ENCODE measurements at places on chromosomes 3 and 15.
A peak's percentile ranks its signal among the peaks of the same experiment; 100 is the strongest.

- DNase-seq, result no peak
These were observed 23.4 kb downstream of the P2RY1 start for GRCh38 chr3:152858170-152858800.

GRCh38 chr15:83164771-83165404, 42.7 kb downstream of the HDGFL3 start:
- DNase-seq, result no peak

GRCh38 chr15:80483725-80484161, 79.6 kb downstream of the ARNT2 start:
- DNase-seq, result peak; percentile 63

- DNase-seq, result no peak
These were observed 100.2 kb downstream of the TMCC1 start for GRCh38 chr3:129793319-129793718.

- DNase-seq, result peak; percentile 65
These were observed 1.1 kb upstream of the FGF7 start for GRCh38 chr15:49421991-49422390.

DNA sequence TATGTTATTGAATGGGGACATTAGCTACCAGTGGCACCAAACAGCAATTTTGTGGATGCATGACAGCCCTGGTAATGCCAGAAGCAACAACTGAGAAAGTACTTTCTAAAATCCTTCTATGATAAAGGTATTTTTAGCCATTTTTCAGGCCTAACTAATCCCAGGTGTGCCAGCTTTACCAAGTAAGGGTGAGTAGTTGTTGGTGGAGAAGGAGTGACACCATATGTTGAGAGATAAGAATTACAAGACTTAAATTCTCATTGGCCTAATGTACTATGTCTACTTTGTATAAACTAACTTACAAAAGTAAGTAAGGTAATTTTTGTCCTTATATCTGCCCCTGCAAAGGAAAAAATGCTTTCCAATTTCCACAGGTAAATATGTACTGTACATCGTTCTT, 4.1 kb upstream of the COX17 start:
- DNase-seq, result no peak

DNA sequence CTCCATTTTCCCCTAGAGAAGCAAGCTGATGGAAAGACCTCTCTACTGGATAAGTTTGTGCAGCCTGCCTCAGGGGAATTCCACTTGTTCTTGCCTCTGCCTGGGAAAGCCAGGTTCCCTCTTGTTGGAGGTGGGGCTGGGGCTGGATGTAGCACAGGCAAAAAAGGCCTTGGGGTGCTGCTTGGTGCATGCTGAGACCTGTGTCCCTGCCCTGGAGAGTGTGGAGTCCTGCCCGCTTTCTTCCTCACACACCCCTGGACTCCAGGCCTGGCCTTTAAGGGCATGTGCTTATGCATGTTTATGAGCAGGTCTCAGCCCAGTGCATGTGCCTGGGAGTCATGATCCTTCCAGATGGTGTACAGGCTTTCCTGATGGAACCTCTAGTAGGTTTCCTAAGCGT, 23.5 kb upstream of the JMJD7 start:
- DNase-seq, result no peak

- no peak for DNase-seq
These were observed 232.6 kb downstream of the MEX3B start for GRCh38 chr15:81813215-81813614.

Data from right lung (tissue), 10 donors.